ENCODE measurements at places on chromosomes 5 and 9.

- DNase-seq = no peak
Observed at GRCh38 chr5:32027717-32028458, 146.2 kb downstream of the GOLPH3 start.

- no peak for DNase-seq
Observed at GRCh38 chr5:103424026-103424425, 138.6 kb downstream of the NUDT12 start.

GRCh38 chr5:74918232-74918669, 52.1 kb upstream of the FAM169A start:
- no peak for DNase-seq

- DNase-seq = no peak
Observed at GRCh38 chr5:67674159-67674655, 477.6 kb upstream of the CD180 start.

DNA sequence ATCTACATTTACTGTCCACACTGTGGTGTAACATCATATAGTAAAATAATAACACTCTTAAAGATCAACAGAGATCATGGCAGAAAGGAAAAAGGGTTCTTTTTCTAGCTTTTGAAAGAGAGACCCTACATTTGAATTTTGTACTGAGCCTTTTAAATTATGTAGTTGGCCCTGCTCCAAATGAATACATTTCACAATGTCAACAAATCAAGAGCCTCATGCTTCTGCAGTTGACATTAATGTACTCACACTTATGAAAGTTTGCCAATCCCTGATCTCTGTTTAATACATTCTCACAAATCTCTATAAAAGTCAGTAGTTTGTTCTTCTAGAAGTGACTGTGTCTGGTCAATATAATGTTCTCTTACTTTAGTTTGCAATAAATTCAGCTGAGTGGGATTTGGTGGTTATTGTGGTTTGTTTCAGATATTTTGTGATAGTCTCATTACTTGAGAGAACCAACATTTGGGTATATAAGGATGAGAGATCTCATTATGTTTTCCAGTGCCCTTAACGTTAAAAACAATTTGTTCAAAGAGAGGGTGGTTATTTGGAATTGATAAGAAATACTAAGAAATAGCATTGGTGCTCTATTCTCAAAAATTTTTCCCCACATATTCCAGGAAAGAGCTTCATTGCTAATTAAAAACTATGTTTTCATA, 277.8 kb upstream of the FTMT start:
- no peak for DNase-seq

DNA sequence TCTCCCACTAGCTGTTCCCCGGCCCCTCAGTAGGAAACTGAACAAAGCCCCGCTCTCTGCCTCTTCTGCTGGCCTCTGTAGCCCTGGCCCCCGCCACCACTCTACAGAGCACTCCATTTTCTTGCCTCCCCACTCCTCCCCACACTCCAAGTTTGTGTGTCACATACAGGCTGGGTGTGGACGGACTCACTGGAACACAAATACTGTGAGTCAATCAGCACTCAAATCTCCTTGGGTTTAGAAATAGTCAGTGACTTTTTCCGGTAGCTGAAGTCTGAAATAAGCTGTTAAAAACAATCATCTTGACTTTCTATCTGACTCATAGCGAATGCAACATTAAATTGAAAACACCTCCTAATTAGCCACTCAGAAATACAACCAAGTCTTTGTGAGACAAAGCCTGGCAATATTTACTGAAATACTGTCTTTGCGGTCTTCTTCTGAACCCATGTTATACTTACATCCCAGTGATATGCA, 122.5 kb downstream of the LHFPL2 start:
- no peak for DNase-seq

DNA sequence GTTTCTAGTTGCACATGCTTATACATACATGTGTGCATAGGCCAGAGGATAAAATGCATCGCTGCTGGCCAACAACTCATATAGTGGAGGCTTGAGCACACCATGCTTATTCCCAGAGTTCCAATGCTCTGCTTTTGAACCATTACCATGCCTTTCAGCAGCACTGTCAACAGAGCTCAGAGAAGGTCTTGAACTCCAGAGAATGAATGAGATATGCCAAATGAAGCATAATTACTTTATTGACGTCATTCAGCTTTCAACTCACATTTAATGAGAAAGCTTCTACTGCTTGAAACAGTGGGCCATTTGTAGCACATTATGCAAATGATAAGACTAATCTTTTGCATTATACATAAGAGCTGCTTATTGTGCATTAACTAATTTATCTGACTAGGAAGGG, 765.3 kb upstream of the GRAMD2B start:
- no peak for DNase-seq

DNA sequence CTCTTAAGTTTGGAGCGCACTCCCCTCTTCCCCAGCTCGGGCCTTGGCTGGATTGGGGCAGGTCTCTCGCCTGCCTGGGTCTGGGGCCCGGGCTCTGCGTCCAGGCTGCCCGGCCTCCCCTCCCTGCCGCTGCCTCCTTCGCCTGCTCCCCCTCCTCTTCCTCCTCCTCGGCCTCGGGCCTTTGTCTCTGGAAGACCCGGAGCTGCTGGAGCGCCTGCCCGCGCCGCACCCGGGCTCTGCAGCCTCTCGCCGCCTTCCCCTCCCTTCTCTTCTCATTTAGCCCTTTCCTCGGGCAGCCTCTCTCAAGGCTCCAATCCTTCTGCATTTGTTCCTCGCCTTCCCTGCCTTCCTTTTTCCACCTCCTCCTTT, 218.5 kb downstream of the C9orf50 start:
- DNase-seq = no peak

Measured in stimulated activated CD4-positive, alpha-beta T cell treated with anti-CD3 and anti-CD28 coated beads, Interleukin-4, amount 100 ng/mL, for 4 hours (primary cell).